Heart left ventricle (tissue), 16 donors: ENCODE measurements at places on chromosomes 1 and 21.

DNA sequence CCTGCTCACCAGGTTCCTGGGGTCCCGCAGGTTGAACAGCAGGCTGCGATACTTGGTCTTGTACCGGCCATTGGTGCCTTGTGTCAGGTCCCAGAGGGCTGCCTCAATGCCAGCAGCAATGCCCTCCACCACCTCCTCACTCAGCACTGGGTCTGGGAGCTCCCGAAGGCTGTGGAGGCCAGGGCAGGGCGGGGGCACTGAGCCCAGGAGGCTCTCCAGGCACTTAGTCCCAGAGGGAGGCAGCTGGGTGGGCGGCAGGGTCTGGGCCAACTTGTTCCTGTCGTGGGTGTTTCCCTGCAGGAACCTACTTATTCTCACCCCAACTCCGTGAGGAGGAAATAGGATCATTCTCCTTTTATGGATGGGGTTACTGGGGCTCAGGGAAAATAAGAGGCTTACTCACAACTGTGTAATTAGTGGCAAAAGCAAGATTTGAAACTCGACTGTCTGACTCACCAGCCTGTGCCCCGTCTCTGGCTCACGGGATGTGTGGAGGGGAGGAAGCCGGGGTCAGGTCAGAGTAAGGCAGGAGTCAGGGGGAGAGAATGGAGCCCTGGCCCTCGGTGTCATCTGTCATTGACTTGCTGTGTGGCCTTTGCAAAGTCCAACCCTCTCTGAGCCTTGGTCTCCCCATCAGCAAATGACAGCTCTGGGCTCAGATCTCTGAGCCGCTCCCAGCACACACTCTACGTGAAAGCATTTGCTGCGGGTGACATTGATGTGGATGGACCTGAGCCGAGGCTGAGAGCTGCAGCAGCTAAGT lies 17.2 kb downstream of the SPOCD1 start:
- DNase-seq = no peak

DNA sequence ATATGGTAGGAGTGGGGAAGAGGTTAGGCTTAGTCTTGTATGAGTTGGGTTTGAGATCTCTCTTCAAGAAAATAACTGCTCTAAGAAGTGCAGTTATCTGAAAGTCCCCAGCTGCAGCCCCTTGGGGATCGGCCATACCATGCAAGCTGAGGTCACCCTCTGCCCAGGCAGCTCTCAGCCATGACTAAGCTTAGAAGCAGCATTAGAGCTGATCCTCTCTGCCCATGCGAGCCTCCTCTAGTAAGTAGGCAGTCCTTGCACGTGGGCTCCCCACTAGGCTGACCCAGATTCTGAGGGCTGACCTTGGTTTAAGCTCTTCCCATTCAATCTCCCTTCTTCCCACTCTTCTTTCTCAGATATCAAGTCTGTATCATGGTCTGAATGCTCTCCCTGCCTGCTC lies 121.0 kb upstream of the UBE2U start:
- DNase-seq = no peak

DNA sequence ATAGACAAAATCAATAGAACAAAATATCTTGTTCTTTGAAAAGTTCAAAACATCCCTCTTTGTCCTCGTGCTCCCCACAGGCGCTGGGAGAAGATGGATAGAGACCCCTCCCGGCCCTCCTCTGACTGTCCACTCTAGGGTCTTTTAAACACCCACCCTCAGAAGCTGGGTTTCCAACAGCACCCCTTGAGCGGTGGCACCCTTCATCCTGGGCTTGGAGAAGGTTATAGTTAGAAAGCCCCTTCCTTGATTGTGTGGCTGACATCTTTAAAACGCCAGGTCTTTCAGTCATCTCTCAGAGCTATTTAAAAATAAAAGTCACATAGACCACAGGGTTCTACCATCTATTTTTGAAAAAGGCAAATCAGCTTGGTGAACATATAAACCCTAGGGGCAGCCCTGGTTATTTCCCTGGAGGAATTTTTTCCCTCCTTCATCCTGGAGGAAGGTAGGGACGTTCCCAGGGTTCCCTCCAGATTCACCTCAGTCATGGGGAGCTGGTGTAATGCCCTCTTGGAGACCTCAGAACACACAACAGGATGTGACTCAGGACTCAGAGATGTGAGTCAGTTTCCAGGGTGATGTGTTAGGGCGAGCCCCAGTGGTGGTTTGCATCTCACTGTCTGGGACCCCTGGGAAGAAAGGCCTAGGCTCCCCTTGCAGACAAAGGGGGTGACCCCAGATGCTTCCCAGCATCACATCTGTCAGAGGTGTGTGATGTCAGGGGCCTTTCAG lies 138.5 kb downstream of the CLIC6 start:
- DNase-seq = no peak

DNA sequence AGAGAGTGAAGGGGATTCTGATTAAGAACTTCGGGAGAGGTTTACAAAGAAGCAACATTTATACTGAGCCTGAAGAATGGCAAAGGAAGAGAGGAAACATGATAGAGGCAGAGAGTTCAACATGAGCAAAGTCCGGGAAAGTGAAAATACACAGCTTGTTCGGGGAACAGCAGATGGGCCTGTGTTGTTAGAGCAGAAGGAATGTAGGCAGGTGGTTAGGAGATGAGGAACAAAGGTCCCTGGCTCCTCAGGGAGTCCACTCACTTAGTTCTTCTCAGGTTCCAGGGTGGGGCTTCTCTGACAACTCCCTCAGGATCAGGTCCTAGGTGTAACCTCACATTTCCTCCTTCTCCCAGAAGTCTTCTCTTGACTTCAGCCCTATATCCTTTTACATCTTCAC lies 5.1 kb upstream of the ZNF326 start:
- no peak for DNase-seq

GRCh38 chr1:236311040-236311439 lies 29.3 kb upstream of the ERO1B start:
- DNase-seq = no peak

DNA sequence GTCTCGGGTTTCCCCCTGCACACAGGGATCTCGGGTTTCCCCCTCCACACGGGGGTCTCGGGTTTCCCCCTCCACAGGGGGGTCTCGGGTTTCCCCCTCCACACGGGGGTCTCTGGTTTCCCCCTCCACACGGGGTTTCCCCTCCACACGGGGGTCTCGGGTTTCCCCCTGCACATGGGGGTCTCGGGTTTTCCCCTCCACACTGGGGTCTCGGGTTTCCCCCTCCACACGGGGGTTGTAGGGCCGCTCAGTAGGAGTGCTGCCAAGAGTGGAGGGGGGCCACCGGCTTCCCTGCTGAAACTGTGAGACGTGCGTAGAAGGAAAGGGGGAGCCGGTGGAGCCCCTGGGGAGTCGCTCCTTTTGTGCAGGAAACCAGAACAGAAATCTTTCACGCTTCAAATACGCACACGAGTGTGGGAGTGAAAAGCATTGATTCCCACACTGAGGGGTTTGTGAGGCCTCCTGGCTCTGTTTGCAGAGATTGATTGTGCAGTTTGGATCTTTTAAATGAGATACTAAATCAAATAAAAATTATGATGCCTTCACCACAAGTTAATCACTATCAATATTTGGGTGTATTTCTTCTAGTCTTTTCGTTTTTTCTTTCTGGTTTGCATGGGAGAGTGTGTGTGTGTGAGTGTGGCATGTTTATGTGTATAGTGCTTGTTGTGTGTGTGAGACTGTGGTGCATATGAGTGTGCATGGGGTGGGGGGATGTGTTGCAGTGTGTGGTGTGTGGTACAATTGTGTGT lies 54.3 kb upstream of the TRAPPC10 start:
- DNase-seq = no peak

DNA sequence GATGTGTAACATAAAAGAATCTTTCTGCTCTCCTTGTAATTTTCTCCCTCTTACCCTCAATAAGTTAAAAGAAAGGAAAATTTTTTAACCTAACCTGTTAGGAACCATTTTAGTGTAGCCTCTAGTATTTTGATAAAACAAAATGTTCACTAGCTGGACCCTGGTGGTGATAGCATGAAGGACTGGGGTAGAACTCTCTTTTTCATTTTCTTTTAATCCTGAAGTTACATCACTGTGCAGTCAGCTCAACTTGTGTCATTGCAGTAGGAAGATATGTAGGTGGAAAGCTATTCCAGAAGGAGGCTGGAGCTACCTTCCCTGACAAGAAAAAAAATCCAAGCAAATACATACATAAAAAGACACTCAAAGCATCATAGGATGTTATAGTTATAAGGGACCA lies 39.3 kb downstream of the NFIA start:
- DNase-seq = no peak

- DNase-seq = no peak
Measured at GRCh38 chr1:234897754-234898454, 230.7 kb downstream of the TOMM20 start.

DNA sequence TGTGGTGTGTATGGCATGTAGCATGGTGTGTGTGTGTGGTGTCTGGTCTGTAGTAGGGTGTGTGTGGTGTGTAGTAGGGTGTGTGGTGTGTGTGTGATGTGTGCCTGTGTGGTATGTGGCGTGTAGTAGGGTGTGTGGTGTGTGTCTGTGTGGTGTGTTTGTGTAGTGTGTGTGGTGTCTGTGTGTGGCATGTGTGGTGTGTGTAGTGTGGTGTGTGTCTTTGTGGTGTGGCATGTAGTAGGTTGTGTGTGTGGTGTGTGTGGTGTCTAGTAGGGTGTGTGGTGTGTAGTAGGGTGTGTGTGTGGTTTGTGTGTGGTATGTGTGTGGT lies 85.5 kb downstream of the SYT2 start:
- no peak for DNase-seq

DNA sequence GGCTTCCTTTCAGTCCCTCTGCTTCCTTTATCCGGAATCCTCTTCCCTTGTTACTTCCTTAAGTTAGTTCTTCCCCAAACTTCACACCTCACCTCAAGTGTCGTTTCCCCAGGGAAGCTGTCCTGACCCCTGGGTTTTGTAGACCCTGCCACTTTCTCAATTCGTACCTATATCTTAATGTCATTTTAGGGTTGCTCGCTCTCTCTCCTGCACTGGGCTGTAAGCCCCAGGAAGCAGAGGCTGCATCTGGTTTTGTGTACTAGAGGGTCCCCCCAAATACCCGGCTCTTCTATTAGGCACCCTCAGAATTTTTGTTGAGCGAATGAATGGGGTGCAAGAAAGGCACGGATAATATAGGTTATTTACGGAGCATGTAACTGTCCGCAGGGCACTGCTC lies 603 bp upstream of the OPRD1 start:
- DNase-seq = no peak

DNA sequence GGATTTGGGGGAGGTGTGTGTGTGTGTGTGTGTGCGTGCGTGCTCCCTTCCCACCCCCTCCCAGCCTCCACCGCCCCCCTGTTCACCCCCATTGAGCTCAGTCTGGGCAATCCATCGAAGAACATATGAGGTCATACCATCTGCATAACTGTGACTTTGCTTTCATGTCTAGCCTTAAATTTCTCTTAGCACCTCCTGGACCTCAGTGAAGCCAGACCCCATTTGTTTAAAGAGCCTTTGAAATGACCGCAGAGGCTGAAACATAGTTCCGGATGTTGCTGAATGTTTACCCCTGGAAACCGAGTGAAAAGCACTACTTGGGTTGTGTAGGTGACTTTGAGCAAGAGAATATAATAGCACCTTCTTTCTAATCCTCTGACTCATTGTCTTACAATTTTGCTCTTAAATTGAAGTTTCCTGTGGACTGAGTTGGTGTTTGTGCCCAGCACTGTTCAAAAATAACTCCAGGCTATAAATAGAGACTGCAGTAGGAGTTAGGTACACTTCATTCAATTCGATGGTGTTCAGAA lies 75.4 kb downstream of the UBE4B start:
- DNase-seq = no peak

GRCh38 chr1:45059829-45060228 lies 47.8 kb downstream of the UROD start:
- no peak for DNase-seq
